ENCODE measurements at places on chromosomes 11 and 22.
A peak's percentile ranks its signal among the peaks of the same experiment; 100 is the strongest.

DNA sequence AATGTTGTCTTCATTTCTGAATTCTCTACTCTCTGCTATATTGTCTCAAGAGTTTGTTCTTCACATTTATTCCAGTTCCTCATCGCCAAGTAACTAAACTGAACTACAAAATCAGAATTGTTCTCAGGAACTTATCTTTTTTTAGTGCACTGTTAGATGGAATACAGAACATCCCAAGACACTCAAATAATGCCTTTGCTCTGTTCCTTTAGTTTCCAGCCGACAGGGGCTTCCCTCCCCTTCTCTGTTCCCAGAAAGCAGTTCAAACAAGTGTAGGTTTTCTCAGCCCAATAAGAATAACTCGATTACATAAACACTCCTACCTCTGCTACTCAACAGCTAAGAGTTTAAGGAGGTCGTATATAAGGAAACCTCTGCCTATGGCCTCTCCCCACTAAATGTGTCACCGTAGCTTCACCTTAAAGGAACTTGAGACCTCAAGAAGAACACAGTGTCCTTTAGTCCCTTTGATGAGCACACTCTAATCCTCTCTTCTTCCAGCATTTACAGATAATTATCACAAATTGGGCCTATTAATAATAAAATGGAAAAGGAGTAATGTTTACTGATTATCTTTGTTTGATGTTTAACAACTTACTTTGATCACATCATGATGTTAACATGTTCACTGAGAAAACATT, 6.9 kb downstream of the POU2AF3 start:
- no peak for DNase-seq

DNA sequence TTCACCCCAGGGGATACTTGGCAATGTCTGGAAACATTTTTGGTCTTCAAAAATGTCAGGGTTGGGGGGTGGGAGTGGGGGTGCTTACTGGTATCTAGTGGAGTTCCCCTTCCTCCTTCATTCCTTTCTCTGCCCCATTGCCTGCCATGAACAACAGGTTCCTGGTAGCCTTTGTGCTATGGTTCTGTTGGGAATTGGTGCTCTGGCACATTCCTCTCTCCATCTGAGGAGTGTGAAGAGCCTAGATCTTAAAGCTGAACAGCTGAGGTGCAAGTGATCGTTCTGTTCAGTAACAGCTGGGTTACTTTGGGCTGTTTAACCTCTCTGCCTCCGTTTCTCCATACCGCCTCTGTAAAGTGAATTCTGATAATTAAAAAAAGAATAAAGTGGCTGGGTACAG, 64.3 kb downstream of the C22orf31 start:
- DNase-seq = no peak

DNA sequence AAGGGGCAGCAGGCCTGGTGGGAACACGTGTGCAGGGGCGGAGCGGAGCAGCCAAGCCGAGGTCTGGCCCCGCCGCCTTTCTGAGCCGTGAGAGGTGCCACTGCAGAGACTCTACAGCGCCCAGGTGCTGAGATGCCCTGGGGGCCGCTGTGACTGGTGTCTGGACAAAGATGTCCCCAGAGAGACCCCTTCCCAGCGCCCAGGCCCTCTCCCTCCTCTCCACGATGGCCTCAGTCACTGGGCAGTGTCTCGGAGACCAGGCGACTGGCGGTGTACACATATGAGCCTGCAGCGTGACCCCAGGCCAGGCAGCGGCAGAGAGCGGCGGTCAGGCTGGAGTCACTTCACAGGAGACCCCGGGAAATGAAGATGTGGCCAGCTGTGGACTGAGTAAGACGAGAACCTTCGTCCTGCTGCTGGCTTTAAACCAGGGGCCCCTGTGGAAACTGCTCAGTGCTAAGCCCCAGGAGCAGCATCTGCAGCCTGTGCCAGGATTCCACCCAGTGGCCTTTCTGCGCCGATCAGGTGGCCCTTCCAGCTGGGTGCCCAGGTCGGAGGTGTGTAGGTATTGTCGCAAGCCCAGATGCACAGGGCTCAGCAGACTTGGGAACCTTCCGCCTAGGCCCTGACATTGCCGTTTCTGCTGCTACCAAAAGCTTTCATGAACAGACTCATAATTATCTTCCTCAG, 34.7 kb downstream of the MOB2 start:
- no peak for DNase-seq

DNA sequence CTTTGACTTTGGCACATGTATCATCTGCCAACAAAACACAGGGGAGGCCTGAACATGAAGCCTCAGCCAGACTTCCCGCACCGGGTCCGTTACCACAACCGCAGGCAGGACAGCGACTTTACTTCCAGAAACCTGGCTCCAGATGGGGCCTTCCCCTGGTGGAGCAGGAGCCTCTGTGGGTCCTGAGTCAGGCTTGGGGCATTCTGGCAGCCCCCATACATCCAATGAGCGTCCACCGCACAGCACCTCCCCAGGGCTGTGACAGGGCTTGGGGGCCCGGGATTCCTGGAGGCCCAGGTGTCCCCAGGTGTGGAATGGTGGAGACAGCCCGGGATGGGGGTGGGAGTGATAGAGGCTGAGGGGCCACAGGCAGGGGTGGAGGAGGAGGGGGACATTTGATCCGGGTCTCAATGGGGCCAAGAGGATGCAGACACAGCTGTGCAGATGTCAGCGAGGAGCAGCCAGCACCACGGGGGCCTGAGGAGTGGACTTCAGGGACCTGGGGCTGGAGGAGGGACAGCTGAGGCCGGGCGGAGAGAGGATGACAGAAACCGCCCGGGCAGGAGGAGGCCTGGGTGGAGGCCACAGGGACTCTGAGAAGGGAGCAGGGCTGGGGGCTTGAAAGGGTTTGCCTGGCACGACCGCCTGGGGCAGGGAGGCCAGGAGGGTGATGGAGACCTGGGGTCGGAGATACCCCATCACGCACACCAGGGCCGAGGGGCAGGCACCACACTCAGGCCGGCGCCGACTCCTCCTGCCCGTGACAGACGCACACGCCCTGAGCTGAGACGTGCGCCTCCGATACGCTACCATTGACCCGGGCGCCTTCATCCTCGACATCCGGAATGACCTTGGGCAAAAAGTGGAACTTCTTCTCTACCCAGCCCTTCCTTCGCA, 8.6 kb downstream of the TTLL8 start:
- no peak for DNase-seq

- DNase-seq = no peak
Observed at GRCh38 chr11:40998920-40999319, 460.5 kb downstream of the LRRC4C start.

GRCh38 chr22:22086501-22087158, 104.0 kb upstream of the TOP3B start:
- DNase-seq = no peak

- DNase-seq = no peak
Observed at GRCh38 chr11:40186437-40187263, 1272.8 kb downstream of the LRRC4C start.

- no peak for DNase-seq
Observed at GRCh38 chr11:65003282-65003681, 6.5 kb upstream of the BATF2 start.

- peak; percentile 31 for DNase-seq
Observed at GRCh38 chr11:67572747-67573419, 10.7 kb upstream of the GSTP1 start.

DNA sequence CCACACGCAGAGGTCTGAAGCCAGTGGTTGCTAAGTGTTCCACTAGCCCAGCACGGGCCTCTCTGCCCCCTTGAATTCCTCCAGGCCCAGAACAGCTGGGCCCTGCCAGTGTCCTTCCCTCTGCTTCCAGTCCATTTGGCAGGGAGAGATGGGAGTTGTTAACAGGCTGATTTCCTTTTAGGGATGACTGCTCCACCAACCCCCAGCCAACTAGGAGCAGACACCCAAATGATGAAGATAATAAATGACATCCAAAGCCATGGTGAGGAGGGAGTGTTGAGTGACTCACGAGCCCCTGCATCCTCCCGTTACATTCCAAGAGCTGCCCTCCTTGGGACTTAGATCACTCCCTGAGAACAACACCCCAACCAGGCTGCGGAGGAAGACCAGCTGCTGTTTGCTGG, 20.6 kb downstream of the PARVA start:
- no peak for DNase-seq

- DNase-seq = no peak
Observed at GRCh38 chr11:94271885-94272372, 32.5 kb upstream of the IZUMO1R start.

GRCh38 chr11:27184458-27185312, 144.1 kb downstream of the BBOX1 start:
- no peak for DNase-seq

GRCh38 chr22:47811971-47812370, 1049.5 kb downstream of the TBC1D22A start:
- no peak for DNase-seq

DNA sequence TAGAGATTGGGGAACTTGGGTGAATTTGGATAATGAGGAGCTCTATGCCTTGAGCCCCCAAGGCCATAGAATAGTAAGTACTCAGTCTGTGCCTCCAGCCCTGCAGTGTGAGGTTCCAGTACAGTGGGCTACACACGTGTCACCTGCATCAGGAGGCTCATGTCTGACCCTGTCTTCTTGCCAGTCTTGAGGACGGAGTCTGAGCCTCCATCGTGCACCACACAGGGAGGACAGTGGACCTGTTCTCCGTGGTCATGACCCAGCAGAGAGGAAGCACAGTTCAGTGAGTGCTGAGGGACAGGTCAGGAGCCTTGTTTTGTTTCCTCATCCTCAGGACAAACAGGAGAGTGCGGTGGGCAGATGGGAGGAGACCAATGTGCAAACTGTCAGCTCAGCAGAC, 30.8 kb downstream of the RPS13 start:
- DNase-seq = no peak

DNA sequence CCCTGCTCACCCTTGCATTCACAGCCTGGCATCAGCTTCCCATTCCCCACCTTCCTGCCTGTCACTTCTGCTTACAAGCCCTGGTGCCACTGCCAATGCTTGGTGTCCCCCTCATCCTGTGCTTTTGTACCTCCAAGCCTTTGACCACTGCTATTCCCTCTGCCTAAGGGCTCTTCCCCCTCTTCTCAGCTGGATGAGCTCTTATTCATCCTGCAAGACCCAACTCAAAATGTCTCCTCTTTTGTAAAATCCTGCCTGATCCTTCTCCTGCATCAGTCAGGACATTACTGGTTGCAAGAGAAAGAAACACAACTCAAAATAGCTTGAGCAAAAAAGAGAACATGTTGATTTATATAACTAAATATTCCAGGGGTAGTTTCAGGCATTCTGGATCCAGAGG, 66.9 kb upstream of the TCF20 start:
- no peak for DNase-seq

DNA sequence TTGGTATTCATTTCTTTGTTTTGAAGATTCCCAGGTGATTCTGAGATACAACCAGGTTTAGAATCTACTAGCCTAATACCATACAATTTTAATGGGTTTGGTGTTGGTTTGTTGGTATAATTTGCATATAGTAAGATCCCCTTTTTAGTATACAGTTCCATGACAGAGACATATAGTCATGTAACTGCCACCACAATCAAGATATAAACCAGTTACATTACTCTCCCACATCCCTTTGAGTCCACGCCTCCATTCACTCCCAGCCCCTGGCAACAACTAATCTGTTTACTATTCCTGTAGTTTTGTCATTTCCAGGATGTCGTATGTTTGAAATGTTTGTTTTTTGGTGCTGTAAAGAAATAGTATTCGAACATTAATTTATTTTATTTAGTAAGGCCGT, 4.3 kb downstream of the ASRGL1 start:
- no peak for DNase-seq

GRCh38 chr11:75510723-75511019, 15.1 kb downstream of the GDPD5 start:
- no peak for DNase-seq

- DNase-seq = no peak
Observed at GRCh38 chr22:45831394-45831793, 145.6 kb downstream of the WNT7B start.

- no peak for DNase-seq
Observed at GRCh38 chr11:115463606-115464005, 40.6 kb downstream of the CADM1 start.
